ENCODE measurements at places on chromosomes 5 and 9.

GRCh38 chr9:137273095-137273490 lies 4.4 kb upstream of the TOR4A start:
- DNase-seq, result no peak

GRCh38 chr5:179397516-179397915 lies 52.3 kb upstream of the ADAMTS2 start:
- no peak for DNase-seq

GRCh38 chr9:124010303-124010664 lies 1.3 kb upstream of the LHX2 start:
- DNase-seq, result no peak

GRCh38 chr9:124309667-124310084 lies 51.9 kb downstream of the NEK6 start:
- DNase-seq, result peak; percentile 98

DNA sequence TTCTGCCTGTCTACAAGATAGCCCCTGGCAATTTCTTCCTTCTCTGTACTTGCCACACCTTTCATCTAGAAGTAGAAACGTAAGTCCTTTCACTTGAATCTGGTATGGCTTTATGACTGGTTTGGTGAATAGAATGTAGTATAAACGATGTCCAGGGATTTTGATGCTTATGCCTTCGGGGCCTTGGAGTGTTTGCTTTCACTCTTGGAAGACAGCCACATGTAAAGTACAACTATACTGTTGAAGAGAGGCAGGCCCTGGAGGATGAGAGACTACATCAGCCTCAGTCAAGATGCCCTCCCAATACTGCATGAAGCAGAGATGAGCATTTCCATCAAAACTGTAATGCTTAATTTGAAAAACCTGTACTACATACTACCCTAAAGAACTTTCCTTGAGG lies 553.8 kb upstream of the C9orf72 start:
- DNase-seq, result no peak

GRCh38 chr9:4301971-4302427 lies 2.1 kb upstream of the GLIS3 start:
- DNase-seq, result peak; percentile 97

GRCh38 chr9:80485420-80486250 lies 913.9 kb downstream of the TLE4 start:
- no peak for DNase-seq

DNA sequence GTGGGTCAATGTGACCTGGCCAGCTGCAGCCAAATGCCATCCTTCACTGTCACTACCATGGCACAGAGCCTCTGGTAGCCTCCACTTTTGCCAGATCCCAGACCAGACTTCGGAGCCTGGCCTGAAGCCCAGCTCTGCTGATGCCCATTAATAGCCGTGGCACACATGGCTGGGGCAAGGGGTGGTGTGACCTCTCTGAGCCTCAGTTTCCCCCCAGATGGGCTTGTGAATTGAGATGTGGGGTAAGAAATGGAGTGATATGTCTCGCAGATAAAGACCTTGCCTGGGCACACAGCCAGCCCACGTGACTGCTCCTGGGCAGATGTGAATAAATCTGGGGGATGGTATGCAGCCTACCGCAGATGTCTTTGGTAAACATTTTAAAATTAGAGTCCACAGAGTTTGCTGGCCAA lies 13.9 kb downstream of the SUSD3 start:
- no peak for DNase-seq

DNA sequence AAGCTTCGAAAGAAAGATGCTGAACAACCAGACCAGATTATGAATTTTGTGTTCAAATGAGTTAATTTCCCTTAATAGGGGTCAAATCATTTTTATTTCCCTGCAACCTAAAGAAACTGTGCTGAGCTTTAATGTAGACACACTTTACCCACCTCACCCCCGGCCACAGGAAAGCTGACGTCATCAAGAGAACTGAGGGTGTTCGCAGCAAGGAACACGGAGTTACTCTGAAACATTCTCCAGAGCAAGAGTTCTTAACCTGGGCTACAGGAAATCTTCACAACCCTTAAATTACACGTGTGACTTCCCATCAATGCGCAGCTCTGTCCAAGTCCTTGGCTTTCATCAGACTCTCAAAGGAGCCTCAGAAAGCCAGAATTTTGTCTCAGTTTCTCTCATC lies 116.3 kb downstream of the COL23A1 start:
- no peak for DNase-seq

DNA sequence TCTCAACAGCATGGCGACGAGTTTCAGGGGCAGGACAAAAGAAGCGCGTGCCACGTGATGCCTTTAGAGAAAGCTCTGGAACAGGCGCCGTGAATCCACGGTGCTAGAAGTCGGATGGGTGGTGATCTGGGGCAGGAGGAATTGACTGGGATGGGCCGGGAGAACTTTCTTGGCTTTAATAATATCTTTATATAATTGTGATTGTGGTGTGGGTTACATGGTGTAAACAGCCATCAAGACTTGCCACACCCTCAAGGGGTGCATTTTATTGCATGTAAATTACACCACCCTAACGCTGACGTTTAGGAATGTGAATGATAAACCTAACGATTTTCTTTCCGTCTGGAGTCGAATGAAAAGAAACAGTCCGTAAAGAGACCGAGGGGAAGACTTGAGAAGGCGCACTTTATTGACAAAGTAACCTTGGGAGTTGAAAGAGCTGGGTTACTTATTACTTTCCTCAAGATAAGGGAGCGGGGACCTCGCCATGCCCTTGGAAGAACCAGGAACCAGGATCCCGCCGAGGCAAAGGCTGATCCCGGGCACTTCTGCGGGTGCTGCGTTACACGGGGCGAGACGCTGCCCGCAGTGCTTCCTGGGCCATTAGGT lies 8.5 kb downstream of the NRARP start:
- DNase-seq, result no peak

GRCh38 chr9:109002141-109002540 lies 11.2 kb downstream of the CTNNAL1 start:
- DNase-seq, result no peak

GRCh38 chr5:146034605-146035004 lies 70.8 kb downstream of the PLAC8L1 start:
- no peak for DNase-seq

GRCh38 chr5:81213070-81213469 lies 20.1 kb upstream of the CKMT2 start:
- DNase-seq, result no peak

- no peak for DNase-seq
Observed at GRCh38 chr5:9534881-9535517, 10.9 kb downstream of the SEMA5A start.

DNA sequence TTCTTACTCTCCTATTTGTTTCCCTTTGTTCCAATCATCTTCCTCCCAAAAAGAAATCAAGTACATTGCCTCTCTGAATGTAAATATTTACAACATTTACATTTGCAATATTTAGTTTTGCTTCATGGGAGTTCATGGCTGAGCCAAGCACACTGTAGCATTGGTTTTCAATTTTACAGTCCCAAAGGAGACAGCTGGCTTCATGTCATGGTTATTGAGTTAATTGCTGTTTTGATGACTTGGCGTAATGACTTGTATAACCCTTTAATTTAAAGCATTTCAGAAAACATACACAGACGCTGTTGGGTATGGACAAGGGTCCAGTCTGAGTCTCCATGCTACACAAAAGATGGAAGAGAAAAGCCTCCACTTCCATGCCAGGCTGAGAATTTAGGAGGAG lies 25.6 kb upstream of the VLDLR start:
- DNase-seq, result no peak

DNA sequence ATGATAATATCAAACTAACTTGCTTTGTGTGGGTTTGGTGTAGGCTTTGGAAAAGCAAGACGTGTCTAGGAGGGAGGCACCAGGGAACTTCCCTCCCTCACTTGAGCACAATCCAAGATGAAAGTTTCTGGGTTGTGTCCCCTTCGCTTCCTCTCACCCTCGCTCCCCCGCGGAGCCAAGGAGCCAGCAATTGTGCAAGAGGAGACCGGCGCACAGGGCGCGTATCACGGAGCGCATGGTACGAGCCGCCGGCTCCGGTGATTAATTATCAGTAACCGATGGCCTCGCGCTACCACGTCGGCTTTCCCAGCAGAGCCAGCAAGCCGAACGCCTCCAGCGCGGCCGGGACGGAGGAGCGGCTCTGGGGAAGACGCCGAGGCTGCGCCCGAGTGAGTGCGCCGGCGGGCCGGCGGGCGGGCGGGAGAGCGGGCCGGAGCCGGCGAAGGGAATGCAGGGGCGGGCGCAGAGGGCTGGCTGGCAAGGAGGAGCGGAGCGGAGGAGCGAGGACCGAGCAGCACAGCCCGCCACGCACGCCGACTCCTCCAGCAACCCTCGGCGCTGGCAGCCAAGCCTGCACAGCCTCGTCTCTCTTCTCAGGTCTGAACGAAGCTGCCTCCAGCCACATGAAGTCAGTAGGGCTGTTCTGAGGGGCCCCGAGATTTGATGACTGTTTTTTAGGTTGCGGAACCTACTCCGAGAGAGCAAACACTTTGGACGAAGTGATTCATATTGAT lies 143.6 kb downstream of the BNC2 start:
- DNase-seq, result peak; percentile 80

DNA sequence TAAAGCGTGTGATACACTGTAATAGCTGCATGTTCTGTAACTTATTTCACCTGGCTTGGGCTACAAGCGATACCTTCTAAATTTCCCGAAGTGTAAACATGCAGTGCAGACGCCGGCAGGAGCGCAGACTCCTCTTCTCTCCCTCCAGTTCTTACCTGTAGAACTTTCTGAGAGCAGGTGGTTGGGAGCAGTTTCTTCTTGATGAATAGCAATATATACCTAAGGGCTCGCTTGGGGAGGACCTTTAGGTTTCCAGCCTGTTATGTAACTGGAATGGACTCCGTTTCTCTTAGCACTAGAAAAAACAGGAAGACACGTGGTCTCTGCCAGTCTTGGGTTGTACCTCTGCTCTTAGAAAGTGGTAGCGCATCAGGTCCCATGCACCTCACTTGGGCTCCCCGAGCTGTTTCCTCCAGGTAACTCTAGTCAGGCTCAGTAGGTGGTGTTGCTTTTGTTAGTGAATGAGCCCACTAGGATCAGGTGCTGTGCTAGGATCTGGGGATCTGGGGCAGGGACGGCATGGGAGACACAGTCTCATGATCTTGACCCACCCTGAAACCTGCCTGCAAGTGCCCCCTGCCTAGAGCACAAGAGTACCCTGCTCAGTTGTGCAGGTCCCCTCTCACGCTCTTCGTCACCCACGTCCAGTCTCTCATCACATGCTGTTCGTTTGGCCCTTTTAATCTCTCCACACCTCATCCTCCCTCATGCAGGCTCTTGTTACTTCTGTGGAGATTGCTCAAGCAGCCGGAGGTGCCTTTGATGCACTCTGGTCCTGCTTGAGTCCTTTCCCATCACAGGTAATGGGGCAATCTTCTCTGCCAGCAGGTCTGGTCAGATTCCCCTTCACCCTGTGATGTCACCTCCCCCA lies 2.8 kb downstream of the TENT4A start:
- no peak for DNase-seq

GRCh38 chr5:7803937-7804336 lies 47.0 kb downstream of the CFAP90 start:
- no peak for DNase-seq
